Activated naive CD8-positive, alpha-beta T cell treated with anti-CD3 and anti-CD28 coated beads for 36 hours (primary cell): ENCODE measurements at places on chromosomes 5 and 9.
A peak's percentile ranks its signal among the peaks of the same experiment; 100 is the strongest.

- DNase-seq: peak; percentile 8
Observed at GRCh38 chr5:152349683-152350526, 55.2 kb downstream of the NMUR2 start.

DNA sequence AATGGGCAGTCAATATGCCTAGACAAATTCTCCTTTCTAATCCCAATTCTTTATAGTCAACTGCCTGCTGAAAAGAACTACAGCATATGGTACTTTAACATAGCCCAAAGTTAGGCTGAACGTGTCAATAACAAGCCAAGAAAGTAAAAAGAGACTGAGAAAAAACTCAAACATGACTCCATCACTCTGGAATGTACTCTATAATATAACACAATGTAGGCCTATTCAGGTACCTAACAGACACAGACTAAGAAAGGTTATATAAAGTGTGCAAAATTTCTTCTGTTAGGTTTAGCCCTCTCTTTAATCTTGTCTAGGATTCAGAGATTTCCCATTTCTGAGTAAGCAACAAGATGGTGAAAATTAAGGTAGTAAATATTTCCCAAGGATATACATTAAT, 209.7 kb upstream of the PRR16 start:
- no peak for DNase-seq

DNA sequence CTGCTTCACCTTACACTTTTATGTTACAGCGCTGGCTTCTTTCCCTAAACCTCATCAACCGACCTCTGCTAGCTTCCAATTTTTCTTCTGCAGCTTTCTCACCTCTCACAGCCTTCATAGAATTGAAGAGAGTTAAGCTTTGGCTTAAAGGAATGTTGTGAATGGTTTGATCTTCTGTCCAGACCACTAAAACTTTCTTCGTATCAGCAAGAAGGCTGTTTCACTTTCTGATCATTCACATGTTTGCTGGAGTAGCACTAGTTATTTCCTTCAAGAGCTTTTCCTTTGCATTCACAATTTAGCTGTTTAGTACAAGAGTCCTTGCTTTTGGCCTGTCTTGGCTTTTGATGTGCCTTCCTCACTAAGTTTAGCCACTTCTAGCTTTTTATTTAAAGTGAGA, 49.5 kb downstream of the NR3C1 start:
- DNase-seq: no peak

- DNase-seq: no peak
Observed at GRCh38 chr5:141903261-141903660, 20.4 kb upstream of the DELE1 start.

DNA sequence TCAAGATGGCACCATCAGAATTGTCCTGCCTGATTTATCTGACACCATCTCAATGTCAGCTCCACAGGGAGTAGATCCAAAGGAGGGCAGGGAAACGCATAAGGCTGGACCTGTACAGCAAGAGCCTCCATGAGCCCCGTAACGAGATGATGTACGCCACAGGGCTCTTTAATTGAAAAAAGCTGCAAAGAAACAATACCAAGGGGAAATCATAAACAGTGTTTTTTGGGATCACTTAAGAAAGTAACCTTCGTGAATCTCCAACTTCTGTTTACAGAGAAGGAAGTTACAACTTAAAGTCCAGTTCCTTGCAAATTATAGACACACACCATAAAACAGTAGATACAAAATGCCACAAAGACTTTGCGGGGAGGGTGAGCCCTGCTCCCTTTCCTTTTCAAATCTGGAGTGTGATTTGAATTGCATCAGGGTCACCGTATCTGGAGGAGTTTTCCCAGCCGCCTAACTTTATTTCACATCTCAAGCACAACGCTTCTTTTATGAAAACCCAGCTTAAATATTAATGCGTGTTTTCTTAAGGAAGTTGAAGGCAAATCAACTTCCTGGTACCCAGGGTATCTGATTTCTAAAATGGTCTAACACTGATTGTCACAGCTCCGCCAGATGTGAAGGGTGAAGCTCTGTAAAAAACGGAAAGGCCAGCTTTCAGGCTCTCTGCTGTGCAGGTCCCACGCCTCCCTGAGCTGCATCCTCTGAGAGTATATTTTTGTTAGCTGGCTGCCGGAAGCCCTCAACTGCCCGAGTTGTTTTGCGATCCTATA, 88.9 kb downstream of the EBF1 start:
- no peak for DNase-seq

GRCh38 chr5:16364910-16365309, 100.7 kb downstream of the ZNF622 start:
- DNase-seq: no peak

GRCh38 chr5:90020575-90021538, 388.7 kb downstream of the CETN3 start:
- DNase-seq: no peak

DNA sequence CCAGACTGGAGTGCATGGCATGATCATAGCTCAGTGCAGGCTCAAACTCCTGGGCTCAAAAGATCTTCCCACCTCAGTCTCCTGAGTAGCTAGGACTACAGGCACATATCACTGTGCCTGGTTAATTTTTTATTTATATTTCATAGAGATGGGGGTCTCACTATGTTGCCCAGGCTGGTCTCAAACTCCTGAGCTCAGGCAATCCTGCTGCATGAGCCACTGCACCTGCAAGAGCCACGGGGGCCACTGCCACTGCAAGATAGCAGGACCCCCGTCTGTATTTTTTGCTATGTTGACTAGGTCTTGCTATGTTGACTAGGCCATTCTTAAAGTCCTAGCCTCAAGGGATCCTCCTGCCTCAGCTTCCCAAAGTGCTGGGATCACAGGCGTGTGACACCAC, 6.5 kb downstream of the CYSTM1 start:
- DNase-seq: no peak

GRCh38 chr9:112037281-112038016, 137.6 kb downstream of the SUSD1 start:
- DNase-seq: peak; percentile 63

DNA sequence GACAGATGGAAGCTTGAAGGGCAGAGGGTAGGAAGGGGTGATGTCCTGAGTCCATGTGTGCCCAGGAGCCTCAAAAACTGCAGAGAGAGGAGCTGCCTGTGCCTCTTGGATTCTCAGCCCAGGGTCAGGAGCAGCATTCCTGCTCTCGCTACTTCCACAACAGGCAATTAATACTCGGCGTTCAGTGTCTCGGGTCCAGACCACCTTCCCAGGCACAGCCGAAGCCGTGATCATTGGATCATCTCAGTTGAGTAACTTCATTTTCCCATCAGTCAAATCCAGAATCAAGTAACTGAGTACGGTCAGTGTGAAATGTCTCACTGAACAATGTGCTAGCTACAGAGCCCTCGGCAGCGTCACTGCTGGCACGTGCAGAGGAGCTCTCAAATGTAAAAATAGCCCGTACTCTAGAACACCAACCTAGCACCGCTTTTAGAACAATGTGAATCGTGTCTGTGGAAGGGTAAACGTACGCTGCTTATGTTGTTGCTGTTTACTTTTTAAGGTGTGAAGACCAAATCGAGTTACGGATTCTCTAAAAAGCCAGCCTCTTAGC, 63.5 kb upstream of the IRX4 start:
- DNase-seq: no peak

DNA sequence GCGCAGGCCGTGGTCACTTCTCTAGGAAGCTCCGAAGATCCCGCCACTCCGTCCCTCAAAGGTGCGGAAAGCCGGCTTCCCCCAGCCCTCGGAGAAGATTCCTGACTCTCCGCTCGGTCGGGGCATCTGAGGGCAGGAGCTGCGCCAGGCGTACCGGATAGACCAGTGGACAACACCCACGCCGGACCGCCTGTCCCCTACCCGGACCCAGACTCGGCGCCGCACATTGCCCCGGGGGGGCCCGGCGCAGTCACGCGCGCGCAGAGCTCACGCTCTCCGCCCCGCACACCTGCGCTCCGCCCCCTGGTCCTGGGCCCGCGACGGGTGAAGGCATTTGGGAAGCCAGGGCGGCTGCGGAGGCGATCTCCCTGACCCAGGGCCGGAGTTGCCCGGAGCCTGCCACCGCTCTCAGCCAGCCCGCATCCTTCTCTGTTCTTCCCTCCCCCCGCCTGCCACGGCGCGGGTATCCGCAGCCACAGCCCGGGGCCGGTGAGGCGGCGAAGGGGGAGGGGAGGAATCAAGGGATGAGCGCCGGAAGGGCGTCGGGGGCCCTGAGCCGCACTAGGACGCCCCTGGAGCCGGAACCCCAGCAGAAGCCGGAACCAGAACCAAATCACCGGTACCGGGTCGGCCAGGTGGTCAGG, 448 bp downstream of the RELL2 start:
- DNase-seq: peak; percentile 66

- DNase-seq: no peak
Observed at GRCh38 chr9:99576002-99576401, 245.7 kb upstream of the NR4A3 start.

- no peak for DNase-seq
Observed at GRCh38 chr9:96487029-96487396, 37.0 kb downstream of the HABP4 start.
